ENCODE measurements at places on chromosomes 2 and 18. TPM values are rescaled to one million over a fixed set of nuclear protein-coding genes. Genes with fewer than 3 reads are reported as not detected.

DNA sequence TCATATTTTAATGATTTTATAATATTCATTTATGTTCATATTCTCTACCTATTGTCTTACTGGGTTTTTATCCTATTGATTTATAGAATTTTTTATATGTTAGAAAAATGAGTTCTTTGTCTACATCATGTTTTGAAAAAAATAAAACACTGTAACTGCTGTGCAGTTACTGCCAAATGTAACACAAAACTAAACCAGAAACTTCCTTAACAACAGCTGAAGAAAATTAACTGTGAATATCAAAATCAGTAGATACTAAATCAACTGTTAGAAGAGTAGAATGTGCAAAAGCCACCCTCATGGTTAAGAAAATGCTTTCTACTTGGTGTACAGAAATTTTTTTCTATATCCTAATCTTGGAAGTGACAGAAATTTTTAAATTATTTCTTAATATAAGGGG, 69.5 kb downstream of the PTRHD1 start:
- no peak for DNase-seq

Gene MRPL19
- 40.7 TPM for total RNA-seq

Gene ADGRF3
- under 0.01 TPM for total RNA-seq

GRCh38 chr18:70284976-70285620, 3.7 kb upstream of the SOCS6 start:
- DNase-seq, result no peak

Gene CTNNA2
- total RNA-seq, result 0.29 TPM

GRCh38 chr2:16346671-16347070, 319.0 kb downstream of the CYRIA start:
- no peak for DNase-seq

DNA sequence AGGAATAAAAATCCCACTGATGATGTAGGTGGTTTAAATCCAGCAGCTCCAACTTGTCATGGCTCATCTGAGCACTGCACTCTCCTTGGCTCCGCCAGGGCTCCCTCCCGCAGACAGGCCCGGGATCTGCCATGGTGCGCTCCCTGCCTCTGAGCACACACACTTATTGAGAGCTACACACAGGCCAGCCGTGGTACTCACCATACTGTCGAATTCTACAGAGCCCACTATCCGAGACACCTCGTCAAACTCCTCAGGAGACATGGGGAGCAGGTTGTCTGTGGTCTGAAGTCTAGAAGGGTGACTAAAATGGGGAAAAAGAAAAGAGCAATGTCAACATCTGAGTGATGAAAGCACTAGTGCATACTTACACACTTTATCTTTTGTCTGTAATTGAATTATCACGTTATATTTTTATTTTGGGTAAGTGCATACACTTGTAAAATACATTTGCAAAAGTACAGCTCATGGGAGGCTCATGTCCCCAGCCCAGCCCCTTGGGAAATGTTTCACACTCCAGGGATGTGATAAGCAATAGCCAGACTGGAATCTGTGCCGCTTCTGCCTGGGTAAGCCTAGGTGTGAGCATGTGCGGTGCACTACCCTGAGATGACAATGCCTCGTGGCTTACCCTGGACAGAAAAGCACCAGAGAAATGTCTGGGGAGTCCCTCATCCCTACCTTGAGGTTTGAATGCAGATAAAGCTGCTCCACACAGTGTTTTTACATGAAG, 39.2 kb downstream of the STAT1 start:
- DNase-seq, result no peak

Gene TMEM198
- 1.1 TPM for total RNA-seq

DNA sequence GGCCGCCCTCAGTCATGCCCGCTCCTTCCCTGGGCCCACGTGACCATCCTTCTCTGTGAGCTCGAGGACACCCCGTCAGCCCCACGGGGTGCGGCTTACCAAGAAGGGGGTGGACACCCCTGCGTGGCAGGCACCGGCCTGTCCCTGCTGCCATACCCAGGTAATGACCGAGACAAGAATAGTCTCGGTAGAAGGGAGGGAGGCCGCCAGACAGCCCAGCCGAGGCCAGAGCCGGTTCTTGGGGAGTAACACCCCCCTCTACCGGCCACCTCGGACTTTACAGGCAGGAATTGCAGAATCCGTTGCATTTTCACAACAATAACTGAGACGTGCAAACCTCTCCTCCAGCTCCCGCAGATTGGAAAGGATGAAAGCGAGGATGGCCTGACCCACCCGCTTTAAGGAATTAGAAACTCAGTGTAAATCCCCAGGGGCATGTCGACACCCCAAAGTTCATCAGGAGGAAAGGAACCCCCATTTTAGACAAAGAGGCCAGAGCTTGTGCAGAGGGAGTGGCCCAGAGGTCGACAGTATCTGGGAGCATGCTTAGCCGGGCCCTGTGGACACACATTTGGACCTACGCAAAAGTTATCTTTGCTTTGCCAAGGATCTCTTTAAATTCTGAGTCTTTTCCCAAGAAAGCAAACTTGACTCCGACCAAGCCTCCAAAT, 60.1 kb upstream of the GLI2 start:
- DNase-seq, result peak; percentile 97

DNA sequence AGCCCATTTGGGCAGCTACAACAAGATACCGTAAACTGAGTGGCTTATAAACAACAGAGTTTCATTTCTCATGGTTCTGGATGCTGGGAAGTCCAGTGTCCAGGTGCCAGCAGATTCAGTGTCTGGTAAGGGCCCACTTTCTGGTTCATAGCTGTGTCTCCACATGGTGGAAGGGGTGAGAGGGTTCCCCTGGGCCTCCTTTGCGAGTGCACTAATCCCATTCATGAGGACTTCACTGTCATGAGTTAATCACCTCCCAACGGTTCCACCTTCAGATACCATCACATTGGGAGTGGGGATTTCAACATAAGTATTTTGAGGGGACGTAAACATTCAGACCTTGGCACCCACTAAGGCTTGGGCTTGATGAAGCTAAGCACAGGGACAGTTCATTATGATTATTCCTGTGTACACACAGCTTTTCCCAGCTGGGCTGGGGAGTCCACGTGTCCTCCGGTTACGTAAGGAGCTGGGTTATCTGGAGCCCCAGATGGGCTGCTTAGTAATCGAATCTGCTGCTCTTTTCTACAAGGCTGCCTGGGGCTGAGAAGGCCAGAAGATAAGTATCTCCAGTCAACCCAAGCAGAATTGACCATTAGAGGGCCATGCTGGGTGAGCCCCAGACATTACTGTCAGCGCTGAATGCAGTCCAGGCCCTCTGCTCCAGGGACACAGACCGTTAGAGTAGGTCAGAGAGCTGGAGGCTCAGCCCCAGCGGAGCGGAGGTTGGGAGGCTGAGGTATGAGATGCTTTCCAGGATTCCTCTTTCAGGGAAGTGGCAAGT, 42.7 kb downstream of the EPAS1 start:
- no peak for DNase-seq

- no peak for DNase-seq
Measured at GRCh38 chr2:207254591-207255464, 89.1 kb upstream of the KLF7 start.

Gene TGFA
- not detected for total RNA-seq

- no peak for DNase-seq
Measured at GRCh38 chr2:118686346-118686745, 161.1 kb downstream of the EN1 start.

DNA sequence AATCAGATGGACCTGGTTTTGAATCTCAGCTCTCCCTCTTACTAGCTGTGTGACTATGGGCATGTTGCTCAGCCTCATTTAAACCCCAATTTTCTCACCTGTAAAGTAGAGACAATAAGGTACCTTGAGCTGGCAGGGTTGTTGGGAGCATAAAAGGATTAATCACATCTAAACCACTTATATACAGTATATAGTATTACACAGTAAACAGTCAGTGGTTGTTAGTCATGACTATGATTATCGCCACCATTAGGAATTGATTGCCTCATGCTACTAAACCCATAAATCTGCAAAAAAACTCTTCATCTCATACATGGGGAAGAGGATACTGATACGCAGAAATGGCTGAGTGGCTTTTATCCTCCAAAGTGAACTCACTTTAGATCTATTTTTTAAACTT, 65.8 kb downstream of the INO80D start:
- DNase-seq, result no peak

Gene SLC5A7
- not detected for total RNA-seq
